ENCODE measurements at places on chromosomes 7 and 10. TPM values are rescaled to one million over a fixed set of nuclear protein-coding genes. Genes with fewer than 3 reads are reported as not detected.

- H3K27ac ChIP-seq: no peak overlapping the region
- no peaks in the 10 kb centered on the region for H3K27me3 ChIP-seq
- H3K36me3 ChIP-seq: no peaks in the 10 kb centered on the region
- no peak overlapping the region for H3K4me3 ChIP-seq
Measured at GRCh38 chr10:10657139-10657760, 360.4 kb upstream of the CELF2 start.

DNA sequence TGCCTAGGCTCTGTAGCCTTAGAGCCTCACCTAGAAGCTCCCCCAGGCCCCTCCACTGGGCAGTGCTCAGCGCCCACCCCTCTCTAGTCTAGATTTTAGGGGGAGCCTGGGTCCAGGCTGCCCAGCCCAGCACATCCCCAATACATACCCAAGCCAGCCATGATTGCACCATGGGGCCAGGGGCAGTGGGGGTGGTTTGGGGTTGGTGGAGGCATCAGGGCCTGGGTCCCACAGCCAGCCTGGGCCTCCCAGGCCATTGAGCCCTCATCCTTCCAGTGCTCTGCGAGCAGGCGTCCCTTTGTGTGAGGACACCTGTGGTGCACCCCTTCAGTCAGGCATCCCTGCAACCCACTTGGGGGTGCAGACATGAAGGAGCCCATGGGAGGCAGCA lies 76.9 kb upstream of the RET start:
- H3K36me3 ChIP-seq: no peaks in the 10 kb centered on the region
- H3K4me1 ChIP-seq: no peaks in the 10 kb centered on the region
- H3K27me3 ChIP-seq: no peaks in the 10 kb centered on the region
- H3K27ac ChIP-seq: no peak overlapping the region
- DNase-seq: no peak
- no peak overlapping the region for H3K4me3 ChIP-seq

DNA sequence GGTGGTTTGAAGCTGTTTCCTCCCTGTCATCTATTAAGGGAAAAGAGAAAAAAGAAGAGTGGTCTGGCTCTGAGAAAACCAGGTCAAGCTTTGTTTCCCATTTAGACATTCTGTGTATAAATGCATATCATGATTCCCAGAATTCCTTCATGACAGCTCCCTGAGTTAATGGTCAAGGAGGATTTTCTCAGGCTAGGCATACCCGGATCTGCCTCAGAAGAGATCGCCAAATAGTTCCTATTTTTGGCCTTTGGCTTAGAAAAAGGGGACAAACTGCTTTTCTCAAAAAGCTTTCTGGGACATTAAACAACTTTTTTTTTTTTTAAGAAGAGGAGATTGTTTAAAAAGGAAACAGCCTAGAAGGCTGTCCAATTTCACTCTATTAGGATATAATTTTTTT lies 53.5 kb upstream of the PIP4K2A start:
- DNase-seq: no peak
- H3K27ac ChIP-seq: no peak overlapping the region
- no peaks in the 10 kb centered on the region for H3K36me3 ChIP-seq
- no peak overlapping the region for H3K4me3 ChIP-seq
- H3K27me3 ChIP-seq: no peaks in the 10 kb centered on the region

DNA sequence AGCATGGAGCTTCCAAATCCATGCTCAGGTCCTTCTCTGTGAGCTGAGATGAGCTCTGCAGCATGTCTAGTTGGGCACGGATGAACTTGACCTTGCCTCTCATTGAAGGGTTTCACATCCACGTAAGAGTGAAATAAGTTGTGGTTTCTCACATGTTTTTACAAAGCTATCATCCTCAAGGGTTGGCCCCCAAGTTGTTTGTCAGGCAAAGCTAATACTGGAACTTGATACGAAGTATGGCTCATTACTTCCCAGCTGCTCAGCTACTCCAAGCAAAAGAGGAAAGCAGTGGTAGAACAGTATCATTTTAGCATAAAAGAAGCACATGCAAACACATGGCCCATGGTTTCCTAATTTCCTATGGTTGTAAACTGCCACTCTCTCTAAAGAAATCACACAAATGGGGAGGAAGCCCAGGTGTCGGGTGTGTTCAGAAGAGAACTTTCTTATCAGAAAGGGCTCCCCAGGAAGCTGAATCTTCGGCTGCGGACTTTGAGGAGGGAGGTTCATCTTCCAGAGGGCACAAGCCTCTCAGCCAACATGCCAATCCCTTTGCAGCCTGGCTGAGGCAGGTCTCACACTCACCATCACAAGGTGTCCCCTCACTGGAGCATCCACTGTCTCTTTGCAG lies 45.3 kb downstream of the PDLIM1 start:
- no peaks in the 10 kb centered on the region for H3K27me3 ChIP-seq
- H3K36me3 ChIP-seq: peaks cover 50% of the 10 kb centered on the region
- no peak overlapping the region for H3K4me3 ChIP-seq
- peak; percentile 34 for DNase-seq
- H3K4me1 ChIP-seq: peaks cover 30% of the 10 kb centered on the region
- peak overlapping the region; percentile 58 for H3K27ac ChIP-seq

DNA sequence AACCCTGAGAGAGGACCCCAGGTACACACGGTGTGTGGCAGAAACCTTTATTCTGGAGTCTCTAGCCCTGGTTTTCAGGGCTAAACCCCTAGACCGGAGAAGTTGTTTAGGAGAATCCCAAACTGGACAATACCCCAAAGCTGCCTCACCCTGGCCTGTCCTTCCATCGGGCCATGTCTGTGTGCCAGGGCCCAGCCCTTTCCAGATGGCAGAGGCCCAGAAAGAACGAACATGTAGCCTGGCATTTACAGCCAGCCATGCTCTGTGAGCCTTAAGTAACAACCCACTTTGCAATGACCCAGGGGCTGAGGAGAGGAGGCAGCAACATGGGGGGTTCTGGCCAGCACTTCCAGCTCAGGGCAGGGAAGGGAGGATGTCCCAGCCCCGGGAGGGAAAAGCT lies 142.1 kb downstream of the NEURL1 start:
- H3K27me3 ChIP-seq: no peaks in the 10 kb centered on the region
- peaks cover 32% of the 10 kb centered on the region for H3K36me3 ChIP-seq
- DNase-seq: no peak
- peaks cover 23% of the 10 kb centered on the region for H3K4me1 ChIP-seq
- H3K27ac ChIP-seq: no peak overlapping the region

- H3K4me3 ChIP-seq: no peak overlapping the region
- no peak for DNase-seq
- H3K27ac ChIP-seq: no peak overlapping the region
- H3K36me3 ChIP-seq: no peaks in the 10 kb centered on the region
Measured at GRCh38 chr7:155955367-155955635, 143.0 kb upstream of the SHH start.

GRCh38 chr7:10266976-10267375 lies 706.7 kb upstream of the PHF14 start:
- no peaks in the 10 kb centered on the region for H3K27me3 ChIP-seq
- no peak for DNase-seq
- H3K36me3 ChIP-seq: no peaks in the 10 kb centered on the region
- no peak overlapping the region for H3K27ac ChIP-seq
- H3K4me1 ChIP-seq: no peaks in the 10 kb centered on the region
- no peak overlapping the region for H3K4me3 ChIP-seq

DNA sequence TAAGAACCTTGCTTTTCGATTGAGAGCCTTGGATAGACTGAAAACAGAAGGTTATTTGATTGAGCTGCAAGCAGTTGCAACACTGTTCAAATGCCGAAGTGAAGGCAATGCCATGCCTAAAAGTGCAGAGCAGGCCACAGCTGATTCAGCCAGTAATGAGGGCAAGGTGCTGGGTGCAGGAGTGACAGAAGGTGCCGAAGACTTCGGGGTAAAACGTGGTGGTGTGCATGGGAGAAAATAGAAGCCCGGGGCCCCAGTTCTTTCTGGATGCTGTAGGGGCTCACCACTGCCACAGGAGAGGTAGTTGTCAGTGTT lies 43.6 kb upstream of the GATAD1 start:
- no peak for DNase-seq
- peaks cover 2% of the 10 kb centered on the region for H3K4me1 ChIP-seq
- H3K27ac ChIP-seq: no peak overlapping the region
- no peak overlapping the region for H3K4me3 ChIP-seq

GRCh38 chr10:3932597-3933375 lies 147.8 kb upstream of the KLF6 start:
- no peaks in the 10 kb centered on the region for H3K36me3 ChIP-seq
- no peak overlapping the region for H3K27ac ChIP-seq
- no peaks in the 10 kb centered on the region for H3K27me3 ChIP-seq

DNA sequence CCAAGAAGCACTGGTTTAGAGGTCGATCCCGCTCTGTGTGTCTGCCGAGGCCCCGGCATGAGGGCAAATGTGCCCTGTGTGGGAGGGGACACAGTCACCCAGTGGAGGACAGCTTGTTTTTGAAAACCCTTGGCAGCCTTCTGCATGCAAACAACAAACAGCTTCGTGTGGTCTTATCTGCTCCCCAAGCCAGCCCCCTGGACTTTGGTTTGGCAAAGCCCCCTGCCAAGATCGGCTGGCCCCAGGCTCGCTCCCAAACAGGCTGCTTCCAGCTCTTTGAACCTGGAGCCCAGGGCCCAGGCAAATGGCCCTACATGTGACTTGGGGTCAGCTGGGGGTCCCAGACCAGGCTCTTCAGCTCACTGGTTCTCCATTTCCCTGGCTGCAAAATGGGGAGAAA lies 2.9 kb downstream of the ELN start:
- no peaks in the 10 kb centered on the region for H3K27me3 ChIP-seq
- no peak for DNase-seq
- no peaks in the 10 kb centered on the region for H3K36me3 ChIP-seq
- H3K4me1 ChIP-seq: peaks cover 34% of the 10 kb centered on the region
- no peak overlapping the region for H3K4me3 ChIP-seq
- no peak overlapping the region for H3K27ac ChIP-seq

GRCh38 chr10:6049031-6049400 lies 13.2 kb downstream of the IL2RA start:
- peaks cover 44% of the 10 kb centered on the region for H3K27me3 ChIP-seq
- no peaks in the 10 kb centered on the region for H3K36me3 ChIP-seq
- peaks cover 3% of the 10 kb centered on the region for H3K4me1 ChIP-seq
- DNase-seq: no peak
- H3K4me3 ChIP-seq: no peak overlapping the region
- no peak overlapping the region for H3K27ac ChIP-seq

DNA sequence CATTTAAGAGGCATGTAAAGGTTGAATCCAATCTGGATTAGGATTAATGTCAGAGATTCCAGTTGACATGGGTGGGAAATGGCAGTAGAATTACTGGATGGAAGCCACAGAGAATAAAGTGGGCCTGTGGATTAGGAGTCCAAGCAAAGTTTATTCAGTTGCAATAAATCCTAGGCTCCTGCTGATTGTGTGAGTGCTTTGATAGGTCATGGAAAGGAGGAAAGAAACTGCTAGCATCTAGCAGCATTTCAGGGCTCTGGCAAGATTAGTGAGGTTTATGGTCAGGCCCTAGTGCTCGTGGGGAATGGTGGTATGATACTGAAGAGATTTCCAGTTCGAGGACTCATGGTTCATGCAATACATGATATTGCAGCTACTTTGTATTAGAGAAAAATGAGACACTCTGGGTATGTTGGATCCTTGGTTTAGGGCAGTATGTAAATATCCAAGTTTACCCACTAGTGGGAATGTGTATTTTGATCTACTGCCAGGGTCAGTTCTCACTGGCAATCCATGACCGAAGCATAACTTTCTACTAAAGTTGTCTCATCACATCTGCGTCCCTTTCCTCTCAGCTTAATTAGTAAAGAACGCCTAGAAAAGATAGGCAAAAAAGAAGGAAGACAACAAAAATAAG lies 235.0 kb downstream of the SUGCT start:
- no peaks in the 10 kb centered on the region for H3K4me1 ChIP-seq
- H3K27ac ChIP-seq: no peak overlapping the region
- no peaks in the 10 kb centered on the region for H3K36me3 ChIP-seq
- H3K4me3 ChIP-seq: no peak overlapping the region

DNA sequence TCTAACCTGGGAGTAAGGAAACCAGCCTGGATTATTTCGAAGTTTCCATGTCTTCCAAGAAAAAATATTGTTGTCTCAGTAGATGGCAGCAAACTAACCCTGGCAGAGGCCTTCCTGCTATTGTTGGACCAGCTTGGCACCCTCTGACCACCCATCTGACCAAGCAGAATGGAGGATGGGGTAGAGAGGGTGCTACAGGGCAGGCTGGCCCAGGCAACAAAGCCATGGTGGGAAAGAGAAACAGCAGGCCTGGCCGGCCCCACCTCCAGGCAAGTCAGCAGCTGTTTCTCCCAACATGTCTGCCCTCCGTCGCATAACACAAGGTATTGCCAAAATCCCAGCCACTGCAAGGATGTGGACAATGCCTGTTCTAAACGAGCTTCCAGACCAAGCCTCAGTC lies 95.0 kb downstream of the FAM53B start:
- H3K4me1 ChIP-seq: peaks cover 27% of the 10 kb centered on the region
- no peak overlapping the region for H3K27ac ChIP-seq
- H3K36me3 ChIP-seq: no peaks in the 10 kb centered on the region
- no peak overlapping the region for H3K4me3 ChIP-seq

DNA sequence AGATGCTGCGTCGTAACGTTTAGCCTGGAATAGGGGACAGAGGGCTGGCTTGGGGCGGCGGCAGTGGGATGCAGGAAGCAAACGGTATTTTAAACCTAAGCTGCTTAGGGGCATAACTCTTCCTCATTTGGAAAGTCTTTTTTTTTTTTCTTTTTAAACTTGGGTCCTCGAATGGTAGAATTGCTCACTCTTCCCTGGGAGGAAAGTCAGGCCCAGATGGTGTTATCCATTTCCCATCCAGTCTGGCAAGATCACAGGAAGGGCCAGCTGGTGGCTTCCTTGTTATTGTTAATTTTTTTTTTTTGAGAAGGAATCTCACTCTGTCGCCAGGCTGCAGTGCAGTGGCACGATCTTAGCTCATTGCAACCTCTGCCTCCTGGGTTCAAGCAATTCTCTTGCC lies 56.6 kb downstream of the TMEM209 start:
- H3K36me3 ChIP-seq: no peaks in the 10 kb centered on the region
- H3K4me1 ChIP-seq: peaks cover 7% of the 10 kb centered on the region
- peak; percentile 46 for DNase-seq
- H3K27me3 ChIP-seq: no peaks in the 10 kb centered on the region
- H3K4me3 ChIP-seq: no peak overlapping the region
- H3K27ac ChIP-seq: no peak overlapping the region

DNA sequence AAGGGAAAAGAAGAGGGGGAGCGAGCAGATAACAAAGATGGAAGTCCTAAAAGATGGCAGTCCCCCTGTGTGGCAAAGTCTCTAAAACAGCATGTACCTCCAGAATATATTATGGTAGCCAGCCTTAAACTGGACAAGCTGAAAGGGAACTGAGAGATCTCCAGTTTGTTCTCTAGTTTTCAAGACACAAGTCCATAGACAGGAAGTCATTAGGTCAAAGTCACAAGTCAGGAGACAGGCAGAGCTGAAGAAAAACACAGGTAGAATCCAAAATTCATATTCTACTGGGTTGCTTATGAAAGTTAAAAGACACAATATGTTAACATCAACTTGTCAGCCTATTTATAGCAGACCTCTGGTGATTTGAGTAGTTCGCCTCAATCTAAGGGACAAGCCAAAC lies 38.7 kb downstream of the FAM107B start:
- no peaks in the 10 kb centered on the region for H3K27me3 ChIP-seq
- no peak overlapping the region for H3K27ac ChIP-seq
- H3K4me3 ChIP-seq: no peak overlapping the region
- H3K4me1 ChIP-seq: peaks cover 10% of the 10 kb centered on the region
- H3K36me3 ChIP-seq: no peaks in the 10 kb centered on the region

PON1 gene
- total RNA-seq: not detected

SUGCT gene
- total RNA-seq: 7.5 TPM

PBLD gene
- 5.7 TPM for total RNA-seq

MGMT gene
- 11.5 TPM for total RNA-seq

ACSL5 gene
- total RNA-seq: 1.1 TPM

H2BK1 gene
- not detected for total RNA-seq

HMX3 gene
- total RNA-seq: not detected

MRLN gene
- total RNA-seq: not detected

PRTFDC1 gene
- total RNA-seq: 17.9 TPM

TEX36 gene
- not detected for total RNA-seq

NXPH1 gene
- not detected for total RNA-seq

SEM1 gene
- 23.6 TPM for total RNA-seq

NRAP gene
- total RNA-seq: not detected

PPP1R3C gene
- total RNA-seq: 61.7 TPM
